ENCODE measurements at places on chromosomes 13 and 19.

GRCh38 chr19:49894011-49894664 is 2.5 kb downstream of the IL4I1 start:
- no peak for DNase-seq

- DNase-seq: no peak
Measured at GRCh38 chr13:113724016-113724758, 34.8 kb upstream of the TMEM255B start.

GRCh38 chr19:30791088-30791487 is 418.9 kb downstream of the ZNF536 start:
- DNase-seq: no peak

DNA sequence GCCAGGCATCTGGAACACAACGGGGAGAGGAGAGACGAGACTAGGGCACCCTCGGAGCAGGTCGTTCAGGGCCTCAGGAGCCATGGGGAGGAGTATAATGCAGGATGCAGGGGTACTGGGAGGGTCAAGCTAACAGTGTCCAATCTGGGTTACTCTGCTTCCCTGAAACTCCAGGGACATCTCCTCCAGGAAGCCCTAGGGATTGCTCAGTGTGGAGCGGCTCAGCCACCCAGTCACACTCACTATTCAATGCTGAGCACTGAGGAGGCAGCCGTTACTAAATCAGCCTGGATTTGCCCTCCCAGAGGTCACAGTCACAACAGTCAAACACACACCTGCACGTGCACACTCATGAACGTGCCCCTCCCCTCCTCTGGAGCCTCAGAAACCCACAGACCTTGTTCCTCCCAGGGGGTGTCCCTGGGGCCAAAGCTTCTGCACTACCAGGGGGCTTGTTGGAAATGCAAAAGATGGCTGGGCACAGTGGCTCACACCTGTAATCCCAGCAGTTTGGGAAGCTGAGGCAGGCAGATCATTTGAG is 6.9 kb upstream of the FOSB start:
- DNase-seq: no peak

- no peak for DNase-seq
Measured at GRCh38 chr19:47494729-47495128, 10.7 kb upstream of the KPTN start.
